ENCODE measurements at places on chromosomes 11 and 22.

DNA sequence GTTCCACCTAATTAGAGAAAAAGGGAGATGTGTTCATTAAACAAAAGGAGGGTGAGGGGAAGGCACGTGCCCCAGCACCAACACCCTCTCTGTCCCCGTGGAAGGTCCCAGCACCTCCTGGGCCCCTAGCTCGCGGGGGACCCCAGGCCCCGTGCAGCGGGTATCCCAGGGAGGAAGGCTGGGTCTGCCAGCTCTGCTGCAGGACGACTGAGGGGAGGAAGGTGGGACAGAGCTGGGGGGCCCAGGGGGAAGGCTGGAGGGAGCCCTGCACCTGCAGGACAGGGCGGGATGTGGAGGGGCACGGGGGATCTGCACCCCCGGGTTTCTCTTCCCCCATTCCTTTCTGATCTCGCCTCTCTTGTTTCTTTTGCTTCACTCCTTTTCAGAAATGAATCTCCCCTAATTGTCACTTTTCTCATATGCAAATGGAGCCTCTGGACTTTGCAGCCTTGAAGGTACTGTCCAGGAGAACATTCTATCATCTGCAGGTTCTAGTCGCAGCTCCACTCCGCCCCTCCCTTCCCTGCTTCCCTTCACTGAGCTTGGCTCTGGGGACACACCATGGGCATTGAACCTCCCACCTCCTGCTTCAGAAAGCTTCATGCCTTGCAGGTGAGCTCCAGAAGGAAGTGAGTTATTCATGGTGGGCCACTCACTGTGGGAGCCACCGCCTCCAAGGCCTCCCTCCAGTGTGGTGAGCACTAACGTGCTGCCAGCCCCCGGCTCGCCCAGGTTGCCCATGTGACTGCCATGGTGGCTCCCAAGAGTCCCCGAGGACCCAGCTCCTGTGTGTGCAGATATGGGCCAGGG, 111.0 kb downstream of the ST3GAL4 start:
- no peak for DNase-seq

- DNase-seq, result no peak
Measured at GRCh38 chr11:69385144-69385820, 91.3 kb downstream of the MYEOV start.

- DNase-seq, result no peak
Measured at GRCh38 chr11:31340903-31341572, 28.5 kb downstream of the DCDC1 start.

- no peak for DNase-seq
Measured at GRCh38 chr11:22467248-22467647, 129.1 kb downstream of the SLC17A6 start.

- no peak for DNase-seq
Measured at GRCh38 chr22:30047364-30047738, 32.9 kb upstream of the HORMAD2 start.

GRCh38 chr22:17348464-17349103, 20.7 kb upstream of the CECR2 start:
- DNase-seq, result no peak

GRCh38 chr11:60932605-60933356, 8.5 kb downstream of the TMEM132A start:
- DNase-seq, result no peak

DNA sequence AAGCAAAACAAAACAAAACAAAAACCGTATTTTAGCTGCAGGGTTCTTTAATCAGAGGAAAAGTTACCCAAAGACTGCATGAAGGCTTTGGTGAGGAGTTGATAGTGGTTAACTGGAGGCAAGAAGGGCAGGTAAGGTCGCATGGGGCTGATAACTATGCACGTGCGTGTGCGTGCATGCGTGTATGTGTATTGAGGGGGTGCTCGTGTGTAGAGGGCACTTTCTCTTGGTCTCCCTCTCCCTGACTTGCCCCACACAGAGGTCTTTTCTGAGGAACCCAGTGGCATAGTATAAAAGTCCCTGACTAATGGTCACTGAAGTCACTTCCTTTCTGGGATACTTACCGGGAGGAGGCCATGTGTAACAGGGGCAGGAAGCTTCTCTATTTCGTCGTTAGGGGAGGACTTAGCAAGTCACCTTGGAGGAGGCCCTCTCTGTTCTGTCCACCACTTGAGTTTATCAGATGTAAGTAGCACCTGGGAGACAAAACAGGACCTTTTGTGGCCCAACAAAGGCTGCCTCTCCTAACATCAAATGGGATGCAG, 20.1 kb upstream of the FCHSD2 start:
- DNase-seq, result no peak

GRCh38 chr11:34331736-34332135, 26.1 kb downstream of the ABTB2 start:
- DNase-seq, result no peak

DNA sequence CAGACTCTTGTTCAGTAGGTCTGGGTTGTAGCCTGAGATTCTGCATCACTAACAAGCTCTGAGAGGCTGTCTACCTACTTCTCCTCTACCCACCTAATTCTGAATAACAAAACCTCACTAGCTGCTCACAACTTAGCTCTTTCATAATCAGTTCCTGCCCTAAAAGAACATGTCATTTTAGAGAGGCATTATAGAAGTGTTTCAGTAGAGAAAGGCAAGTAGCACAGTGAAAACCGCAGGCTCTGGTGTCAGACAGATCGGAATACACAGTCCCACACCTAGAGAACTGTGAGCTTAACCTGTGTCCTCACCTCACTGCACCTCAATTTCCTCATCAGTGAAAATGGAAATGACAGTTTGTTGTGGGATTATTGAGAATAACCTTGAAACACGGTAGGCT, 1337.6 kb upstream of the TENM4 start:
- no peak for DNase-seq

- no peak for DNase-seq
Measured at GRCh38 chr11:58576887-58577471, 1.3 kb upstream of the LPXN start.

- DNase-seq, result no peak
Measured at GRCh38 chr22:46875089-46875488, 112.6 kb downstream of the TBC1D22A start.

DNA sequence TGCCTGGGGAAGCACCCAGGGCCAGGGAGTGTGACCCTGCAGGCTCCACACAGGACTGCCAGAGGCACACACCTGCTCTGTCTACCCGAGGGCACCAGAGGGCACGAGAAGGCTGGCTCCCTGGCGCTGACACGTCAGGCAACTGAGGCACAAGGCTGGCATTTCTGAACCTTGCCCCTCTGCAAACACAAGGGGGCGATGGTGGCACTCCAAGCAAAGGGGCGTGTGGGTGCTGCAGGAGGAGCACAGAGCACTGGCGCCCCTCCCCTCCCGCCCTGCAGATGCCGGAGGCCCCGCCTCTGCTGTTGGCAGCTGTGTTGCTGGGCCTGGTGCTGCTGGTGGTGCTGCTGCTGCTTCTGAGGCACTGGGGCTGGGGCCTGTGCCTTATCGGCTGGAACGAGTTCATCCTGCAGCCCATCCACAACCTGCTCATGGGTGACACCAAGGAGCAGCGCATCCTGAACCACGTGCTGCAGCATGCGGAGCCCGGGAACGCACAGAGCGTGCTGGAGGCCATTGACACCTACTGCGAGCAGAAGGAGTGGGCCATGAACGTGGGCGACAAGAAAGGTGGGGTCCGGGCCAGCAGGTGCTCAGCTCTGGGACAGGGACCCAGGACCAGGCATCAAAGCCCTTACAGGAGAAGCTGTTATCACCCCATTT, 20.8 kb upstream of the TXNRD2 start:
- DNase-seq, result peak; percentile 9

DNA sequence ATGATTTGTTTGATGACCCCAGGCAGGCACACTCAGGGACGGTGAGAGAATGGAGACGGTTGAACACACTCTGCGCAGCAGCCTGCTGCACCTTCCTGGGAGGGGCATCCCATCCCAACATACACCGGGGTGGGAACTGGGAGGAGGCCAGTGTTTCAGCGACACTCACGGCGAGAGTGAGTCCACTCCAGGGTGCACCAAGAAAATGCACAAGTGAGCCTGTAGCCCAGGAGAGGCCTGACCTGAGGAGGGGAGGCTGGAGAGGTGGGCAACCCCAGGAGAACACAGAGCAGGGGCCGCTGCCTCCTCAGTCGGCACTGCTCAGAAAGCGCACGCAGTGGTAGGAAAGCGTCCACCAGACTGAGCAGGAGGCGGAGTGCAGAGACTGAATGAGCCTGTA, 54.5 kb downstream of the IGF2 start:
- DNase-seq, result no peak

- DNase-seq, result no peak
Measured at GRCh38 chr22:34858066-34858465, 207.9 kb upstream of the ISX start.

GRCh38 chr11:83941050-83941449, 654.9 kb upstream of the CCDC90B start:
- no peak for DNase-seq

- DNase-seq, result no peak
Measured at GRCh38 chr11:823441-824291, 4.1 kb upstream of the CRACR2B start.

DNA sequence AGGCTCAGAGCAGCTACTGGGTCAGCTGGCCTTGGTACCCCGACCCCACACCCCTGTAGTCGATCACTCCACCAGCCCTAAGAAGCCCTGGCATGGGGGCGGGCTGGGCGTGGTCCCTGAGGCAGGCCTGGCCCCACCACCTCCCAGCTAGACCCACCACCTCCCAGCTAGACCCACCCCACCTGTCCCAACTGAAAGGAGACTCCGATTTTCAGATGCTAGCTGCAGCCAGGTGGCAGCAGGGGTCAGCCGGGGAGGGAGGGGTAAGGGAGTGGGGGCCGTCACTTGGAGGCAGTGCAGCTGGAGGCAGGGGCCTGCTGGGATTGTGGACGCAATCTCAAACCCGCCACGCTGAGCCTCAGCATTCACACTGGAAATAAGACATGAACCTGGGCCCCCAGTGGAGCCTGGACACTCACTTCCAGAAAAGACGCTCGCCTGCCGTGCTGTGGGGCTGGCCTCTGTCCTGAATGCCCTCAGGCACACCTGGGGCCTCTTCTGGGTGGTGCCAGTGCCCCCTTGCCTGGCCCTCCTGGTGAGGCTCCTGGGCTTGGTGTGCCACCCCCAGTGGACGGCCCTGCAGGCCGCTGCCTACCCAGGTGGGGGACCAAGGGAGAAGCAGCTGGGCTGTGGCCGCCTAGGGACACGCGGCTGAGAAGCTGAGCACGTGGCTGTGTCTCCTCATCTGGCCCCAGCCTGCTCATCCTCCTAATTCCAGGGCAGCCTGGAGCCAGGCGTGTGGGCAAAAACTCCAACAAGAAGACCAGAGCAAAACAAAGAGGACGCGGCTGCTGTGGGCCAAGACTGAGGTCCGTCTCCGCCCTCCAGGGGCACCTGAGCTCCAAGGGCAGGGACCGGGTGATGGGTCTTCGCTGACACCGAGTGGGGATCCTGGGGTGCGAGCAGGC, 26.7 kb downstream of the OSBPL5 start:
- no peak for DNase-seq

GRCh38 chr11:58775066-58775708, 43.4 kb upstream of the GLYAT start:
- no peak for DNase-seq

DNA sequence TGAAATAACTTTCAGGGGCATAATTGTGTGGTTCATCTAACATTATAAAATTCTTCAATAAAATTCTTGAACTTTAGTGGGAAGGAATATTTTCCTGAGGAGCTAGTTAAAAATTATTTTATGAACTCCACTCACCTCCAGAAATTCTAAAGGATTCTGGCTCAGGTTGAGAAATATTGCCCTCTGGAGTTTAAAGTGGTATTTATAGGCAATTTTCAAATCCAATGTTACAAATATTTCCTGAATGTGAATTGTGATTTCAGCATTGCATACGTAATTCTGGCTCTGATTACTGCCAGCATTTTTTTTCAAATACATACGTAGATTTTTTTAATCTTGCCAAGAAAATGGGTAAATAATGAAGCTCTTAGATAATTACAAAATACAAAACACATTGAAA, 598.2 kb upstream of the ANO3 start:
- no peak for DNase-seq

GRCh38 chr11:75350743-75351540, 519 bp downstream of the ARRB1 start:
- DNase-seq, result no peak

GRCh38 chr11:20875889-20876288, 206.5 kb downstream of the NELL1 start:
- DNase-seq, result no peak

DNA sequence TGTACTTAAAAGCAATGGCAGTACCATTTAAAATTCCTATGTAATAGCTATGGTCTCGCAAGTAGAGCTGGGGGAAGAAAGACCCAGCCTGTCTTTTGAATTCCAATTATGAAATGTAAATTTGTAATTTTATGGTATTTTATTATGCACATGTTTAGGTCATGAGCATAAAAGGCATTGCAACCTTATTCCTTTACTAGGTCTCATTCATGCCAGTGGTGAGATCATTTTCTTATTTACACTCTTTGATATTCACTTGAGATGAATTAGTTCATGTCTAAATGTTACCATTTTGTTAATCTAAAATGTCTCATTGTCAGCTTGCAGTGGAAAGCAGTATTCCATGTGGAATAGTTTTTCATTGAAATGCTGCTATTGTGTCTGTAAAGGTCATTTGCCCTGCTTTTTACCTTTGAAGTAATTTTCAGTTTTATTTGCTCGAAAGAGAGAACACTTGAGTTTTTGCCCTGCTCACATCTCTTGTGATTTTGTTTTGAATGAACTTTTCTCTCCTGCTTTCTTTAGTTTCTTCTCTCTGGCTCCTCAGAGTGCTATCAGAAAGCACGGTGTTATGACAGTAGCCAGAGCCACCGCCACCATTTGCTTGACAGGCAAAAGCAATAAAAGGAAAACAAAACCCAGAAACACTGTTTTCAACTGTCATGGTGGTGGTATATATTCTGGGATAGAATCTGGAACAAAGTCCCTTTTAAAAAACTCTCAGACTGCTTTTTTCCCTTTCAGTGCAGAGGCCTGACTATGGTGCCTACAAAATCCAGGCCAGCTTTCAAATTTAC, 37.2 kb upstream of the RAG2 start:
- no peak for DNase-seq

GRCh38 chr22:40423882-40424640, 53.7 kb downstream of the SGSM3 start:
- DNase-seq, result no peak

- DNase-seq, result no peak
Measured at GRCh38 chr11:121711939-121712338, 259.2 kb upstream of the SORL1-AS1 start.

- no peak for DNase-seq
Measured at GRCh38 chr11:111944651-111945051, 7.5 kb downstream of the DIXDC1 start.

- no peak for DNase-seq
Measured at GRCh38 chr22:47051441-47052071, 289.1 kb downstream of the TBC1D22A start.

- DNase-seq, result no peak
Measured at GRCh38 chr11:94638301-94638901, 71.2 kb downstream of the PIWIL4 start.

DNA sequence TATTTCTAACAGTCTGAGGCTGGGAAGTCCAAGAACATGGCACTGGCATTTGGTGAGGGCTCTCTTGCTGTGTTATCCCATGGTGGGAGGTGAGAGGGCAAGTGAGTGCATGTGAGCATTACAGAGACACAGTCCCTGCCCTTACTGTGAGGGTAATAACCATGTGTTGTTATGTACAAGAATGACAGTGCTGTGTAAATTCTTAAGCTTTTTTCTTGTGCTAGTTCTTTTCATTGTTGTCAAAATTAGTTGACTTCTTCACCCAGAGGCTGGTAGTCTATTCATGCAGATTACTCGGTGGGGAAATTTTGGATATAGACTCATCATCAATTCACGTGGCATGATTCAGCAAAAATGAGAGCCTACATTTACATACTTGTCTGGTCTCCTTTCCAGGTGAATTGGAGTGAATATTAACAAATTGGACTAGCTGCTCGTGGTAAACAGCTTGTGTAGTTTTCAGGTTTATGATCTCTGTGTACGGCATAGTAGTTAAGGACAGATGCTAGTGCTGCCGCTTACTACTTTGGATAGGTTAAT, 49.3 kb downstream of the ATXN10 start:
- DNase-seq, result no peak
